ENCODE measurements at places on chromosomes 3 and 15. TPM values are rescaled to one million over a fixed set of nuclear protein-coding genes. Genes with fewer than 3 reads are reported as not detected.

NCEH1 gene
- 42.2 TPM for total RNA-seq

DAZL gene
- total RNA-seq, result not detected

GOLGA8G gene
- not detected for total RNA-seq

SLC15A2 gene
- total RNA-seq, result 1.4 TPM

TMOD2 gene
- 2.4 TPM for total RNA-seq

PSTPIP1 gene
- total RNA-seq, result 4.2 TPM

GOLGA6D gene
- total RNA-seq, result not detected

TP63 gene
- total RNA-seq, result not detected

C3orf22 gene
- total RNA-seq, result not detected

DNA sequence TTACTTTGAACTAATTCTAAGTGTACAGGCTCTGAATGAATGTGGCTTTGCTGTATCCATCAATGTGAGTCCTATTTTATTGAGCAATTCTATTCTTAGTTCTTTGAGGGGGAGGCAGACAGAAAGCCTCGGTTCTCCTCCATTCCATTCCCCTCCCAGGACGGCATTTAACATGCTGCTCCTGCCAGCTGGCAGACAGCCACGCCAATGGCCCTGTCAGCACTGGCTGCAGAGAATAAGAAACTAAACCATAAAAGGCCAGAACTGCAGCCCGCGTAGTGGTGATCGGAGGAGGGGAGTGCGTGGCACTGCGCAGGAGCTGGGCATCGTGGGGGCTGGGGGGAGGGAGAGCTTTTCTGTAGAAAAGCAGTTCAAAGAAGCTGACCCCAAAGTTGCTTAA, 76.0 kb upstream of the HACD2 start:
- DNase-seq, result peak; percentile 90

DNA sequence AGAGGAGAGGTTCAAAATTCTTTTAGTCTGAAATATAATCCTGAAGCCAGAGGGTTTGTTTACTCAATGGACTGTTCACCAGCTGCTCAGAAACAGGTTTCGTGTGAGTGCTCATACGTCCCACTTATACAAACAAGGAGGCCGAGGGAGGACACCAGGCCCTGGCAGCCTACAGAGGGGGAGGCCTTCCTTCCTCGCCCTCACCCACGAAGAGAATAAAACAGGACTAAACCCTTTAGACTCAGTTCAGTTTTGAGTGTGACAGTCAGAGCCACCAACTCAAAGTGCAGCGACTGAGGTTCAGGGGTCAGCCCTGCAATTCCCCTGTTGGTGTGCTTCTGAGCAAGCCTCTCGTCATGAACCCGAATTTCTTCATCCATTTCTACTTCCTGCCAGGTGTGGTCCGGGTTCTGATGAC, 17.3 kb downstream of the FAM174B start:
- no peak for DNase-seq

- no peak for DNase-seq
Measured at GRCh38 chr3:169082076-169082475, 581.4 kb downstream of the MECOM start.

DNA sequence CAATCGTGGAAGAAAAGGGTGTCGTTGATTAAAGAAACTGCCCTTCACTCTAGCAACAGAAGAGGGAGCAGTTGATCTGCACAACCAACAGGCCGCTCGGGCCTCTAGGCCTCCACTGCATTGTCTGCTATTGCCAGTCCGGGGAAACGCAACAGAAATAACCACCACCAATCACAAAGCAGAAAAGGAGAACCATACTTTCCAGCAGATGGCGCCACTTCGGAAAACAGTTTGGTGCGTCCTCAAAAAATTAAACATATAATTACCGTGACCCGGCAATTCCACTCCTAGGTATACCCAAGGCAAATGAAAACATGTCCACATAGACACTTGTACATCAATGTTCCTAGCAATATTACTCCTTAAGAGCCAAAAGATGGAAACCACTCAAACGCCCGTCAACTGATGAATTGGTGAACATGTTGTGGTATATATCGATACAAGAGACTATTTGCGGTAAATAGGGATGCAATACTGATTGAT, 154.1 kb downstream of the TJP1 start:
- DNase-seq, result peak; percentile 85

- no peak for DNase-seq
Measured at GRCh38 chr3:196218155-196218712, 1.9 kb downstream of the SLC51A start.

- no peak for DNase-seq
Measured at GRCh38 chr15:88657326-88658069, 18.7 kb downstream of the ISG20 start.

DNA sequence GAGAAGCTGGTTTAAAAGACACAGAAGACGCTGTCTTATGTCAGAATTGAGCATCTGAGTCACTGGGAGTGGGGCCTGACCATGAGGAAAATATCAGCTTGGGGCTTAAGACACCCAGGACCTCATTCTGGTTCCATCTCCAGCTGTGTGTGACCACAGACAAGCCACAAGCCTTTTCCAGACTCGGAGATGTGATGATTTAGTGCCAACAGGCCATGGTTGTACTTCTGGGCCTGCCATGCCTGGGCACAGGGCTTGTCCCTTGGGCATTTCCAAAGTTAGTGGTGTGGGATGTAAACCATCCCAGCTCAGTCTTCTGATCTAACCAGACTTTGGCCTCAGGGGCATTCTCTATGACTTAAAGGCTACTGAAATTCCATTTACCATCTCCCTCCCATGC, 269.8 kb downstream of the RYR3 start:
- no peak for DNase-seq

DNA sequence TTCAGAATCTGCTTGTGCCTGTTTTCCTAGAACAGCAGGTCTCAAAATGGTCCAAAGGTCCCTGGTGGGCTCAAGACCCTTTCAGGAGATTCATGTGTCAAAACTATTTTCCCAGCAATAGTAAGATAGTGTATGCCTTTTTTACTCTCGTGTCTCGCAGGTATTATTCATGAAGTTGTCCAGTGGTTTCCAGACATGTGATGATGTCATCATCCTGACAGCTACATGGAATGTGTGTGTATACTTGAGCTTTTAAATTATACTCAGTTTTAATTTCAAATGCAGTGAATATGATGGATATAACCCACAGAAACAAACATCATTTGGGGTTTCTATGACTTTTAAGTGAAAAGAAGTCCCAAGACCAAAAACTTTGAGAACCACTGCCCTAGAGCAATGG, 288.6 kb downstream of the NTRK3 start:
- no peak for DNase-seq

- DNase-seq, result no peak
Measured at GRCh38 chr3:122217901-122218300, 34.4 kb downstream of the CASR start.

DNA sequence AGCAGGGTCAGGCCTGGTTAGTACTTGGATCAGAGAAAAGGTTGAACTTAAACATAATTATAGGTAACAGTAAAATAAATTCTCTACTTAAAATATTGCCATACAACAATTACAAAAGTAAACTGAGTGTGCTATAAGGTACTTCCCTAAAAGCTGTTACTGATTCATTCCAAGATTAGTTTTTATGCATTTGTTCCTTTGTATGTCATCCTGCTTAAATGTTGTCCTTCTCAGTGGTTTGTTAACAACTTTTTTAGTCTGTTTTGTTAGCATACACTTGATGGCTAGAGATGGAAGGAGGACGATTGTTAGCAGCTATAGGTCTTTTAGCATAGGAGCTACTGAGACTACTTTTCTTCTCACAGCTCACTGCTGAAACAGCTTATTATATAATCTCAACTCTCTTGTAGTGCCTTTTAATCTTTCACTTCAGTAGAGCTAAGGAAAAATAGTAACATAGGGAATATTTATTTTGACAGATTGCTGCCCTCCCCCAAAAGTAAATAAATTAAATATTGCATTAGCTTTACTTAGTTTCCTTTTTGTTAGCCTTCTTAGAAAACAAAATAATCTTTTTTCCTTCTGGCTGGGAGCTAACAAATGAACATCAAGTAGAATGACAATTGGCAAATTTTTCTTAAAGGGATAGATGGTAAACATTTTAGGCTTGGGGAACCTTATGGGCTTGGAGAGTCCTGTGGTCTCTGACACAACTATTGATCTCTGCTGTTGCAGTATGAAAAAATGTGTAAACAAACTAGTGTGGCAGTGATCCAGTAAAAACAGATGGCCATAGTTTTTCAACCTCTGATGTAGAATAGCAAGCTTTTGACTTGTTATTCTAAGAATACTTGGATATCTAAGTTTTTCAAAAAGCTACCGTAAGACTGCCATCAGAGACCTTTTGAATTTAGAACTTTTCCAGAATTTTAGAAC, 39.5 kb downstream of the USP8 start:
- DNase-seq, result no peak

DNA sequence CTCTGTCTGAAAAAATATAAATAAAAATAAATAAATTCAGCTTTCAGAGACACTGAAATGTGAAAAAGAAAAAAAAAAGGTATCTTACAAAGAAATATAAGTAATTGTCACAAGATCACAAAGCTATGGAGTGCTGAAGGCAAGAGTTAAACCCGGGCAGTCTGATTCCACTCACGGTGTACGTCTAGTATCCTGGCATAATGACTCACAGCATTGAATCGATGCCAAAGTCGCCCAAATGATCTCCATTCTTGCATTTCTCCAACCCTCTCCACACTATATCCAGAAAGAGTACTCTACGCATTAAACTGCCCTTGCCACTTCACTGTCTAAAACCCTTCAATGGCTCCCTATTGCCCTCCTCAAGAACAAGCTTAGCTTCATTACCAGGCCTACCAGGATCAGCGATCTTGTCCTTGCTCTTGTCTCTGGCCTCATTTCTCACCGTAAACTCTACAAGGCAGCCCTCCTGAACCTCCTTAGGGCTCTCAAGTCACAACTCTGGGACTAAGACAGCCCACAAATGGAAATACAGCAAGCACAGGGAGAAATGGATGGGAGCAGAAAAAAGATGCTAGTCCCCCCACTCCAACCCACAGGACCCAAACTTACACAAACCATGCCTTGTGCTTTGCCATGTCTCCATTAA, 7.7 kb downstream of the SUCLG2 start:
- no peak for DNase-seq

DNA sequence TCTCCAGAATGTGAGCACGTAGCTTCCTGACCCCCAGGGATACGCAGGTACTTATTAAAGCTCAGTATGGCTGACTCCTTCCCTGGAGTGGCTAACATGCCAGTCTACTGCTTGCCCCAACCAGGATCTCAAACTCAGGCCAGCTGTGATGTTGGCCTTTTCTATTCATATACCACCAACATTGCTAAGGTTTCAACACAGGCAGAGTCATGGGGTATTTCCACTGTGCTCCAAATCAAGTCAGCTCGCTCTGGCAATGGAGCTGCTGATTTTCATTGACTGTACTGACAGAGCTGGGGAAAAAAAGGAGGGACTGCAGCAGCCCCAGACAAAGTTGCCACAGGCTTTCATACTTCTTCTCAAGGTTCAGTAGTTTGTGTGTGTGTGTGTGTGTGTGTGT, 87.0 kb downstream of the CFAP20DC start:
- DNase-seq, result no peak

DNA sequence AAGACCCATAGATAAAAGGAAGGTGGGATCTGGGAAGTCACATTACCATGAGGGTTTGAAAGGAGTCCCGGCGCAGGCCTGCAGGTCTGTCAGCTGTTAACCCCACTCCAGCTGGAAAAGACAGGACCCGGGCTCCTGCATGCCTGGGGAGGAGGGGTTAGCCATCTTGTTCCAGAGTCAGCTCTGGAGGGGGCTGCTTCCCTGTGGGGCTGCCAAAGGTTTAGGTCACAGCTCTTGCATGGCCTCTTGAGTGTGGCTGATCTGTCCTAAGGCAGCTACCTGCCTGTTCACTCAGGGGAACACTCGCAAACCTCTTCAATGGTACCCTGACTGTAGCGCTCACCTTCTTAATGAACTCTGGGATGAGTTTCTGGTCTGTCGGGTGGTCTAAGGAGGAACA, 104.5 kb downstream of the RFTN1 start:
- no peak for DNase-seq

- no peak for DNase-seq
Measured at GRCh38 chr3:168066882-168067281, 28.8 kb downstream of the GOLIM4 start.

GRCh38 chr3:128709038-128709437, 16.9 kb upstream of the RAB7A start:
- no peak for DNase-seq

DNA sequence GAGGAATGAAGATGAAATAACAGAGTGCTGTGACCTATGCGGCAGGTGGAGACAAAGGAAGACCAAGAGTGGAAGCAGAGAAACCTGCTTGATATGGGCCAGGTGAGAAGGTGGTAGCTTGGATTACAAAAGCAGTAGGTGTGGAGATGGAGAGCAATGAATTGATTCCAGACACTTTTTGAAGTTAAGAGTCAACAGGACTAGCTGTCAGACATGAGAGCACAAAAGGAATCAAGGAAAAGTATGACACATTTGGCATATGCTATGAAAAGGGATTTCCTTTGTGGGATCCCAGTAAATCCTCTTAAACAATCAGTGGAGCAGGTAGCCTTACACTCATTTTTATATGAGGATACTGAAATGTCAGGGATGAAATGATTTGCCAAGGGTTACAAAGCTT, 160.5 kb downstream of the GREM1 start:
- DNase-seq, result no peak

- DNase-seq, result no peak
Measured at GRCh38 chr3:185741586-185741985, 83.3 kb downstream of the IGF2BP2 start.

DNA sequence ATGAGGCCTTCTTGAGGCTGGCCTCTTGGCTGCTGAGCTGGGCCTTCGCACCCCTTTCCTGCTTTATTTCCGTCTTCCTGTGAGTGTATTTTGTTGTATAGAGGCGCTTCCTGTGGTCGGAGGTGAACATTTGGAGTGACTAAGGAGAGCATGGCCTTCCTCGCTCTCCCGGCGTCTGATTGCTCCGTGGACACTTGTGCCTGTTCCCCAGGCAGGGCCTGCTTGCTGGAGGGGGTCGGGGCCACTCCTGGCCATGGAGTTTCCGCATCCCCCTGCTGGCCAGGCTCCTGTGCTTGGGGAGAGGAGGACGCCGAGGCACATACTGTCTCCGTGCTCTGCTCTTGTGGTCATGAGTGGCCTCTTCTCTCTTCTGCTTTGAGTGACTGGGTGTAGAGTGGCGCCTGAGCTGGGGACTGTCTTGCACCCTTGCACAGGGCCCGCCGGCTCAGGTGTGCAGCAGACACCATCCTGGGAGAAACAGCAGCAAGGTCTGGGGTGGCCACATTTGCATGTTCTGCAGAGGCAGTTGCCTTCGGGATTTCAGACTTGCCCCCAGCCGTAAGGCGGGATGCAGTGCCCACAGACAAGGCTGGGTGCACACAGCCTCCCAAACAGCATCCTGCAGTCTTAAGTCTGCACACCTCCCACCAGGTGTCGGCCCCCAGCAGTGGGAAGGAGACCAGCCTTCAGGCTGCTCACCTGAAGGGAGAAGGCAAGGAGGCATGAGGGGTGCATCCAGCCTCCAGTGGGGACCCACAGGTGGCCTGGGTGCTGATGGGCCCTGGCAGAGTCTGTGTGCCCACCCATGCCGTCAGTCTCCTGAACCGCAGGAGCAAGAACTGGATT, 16.4 kb downstream of the KLF13 start:
- DNase-seq, result no peak

GRCh38 chr3:24769918-24770317, 275.3 kb upstream of the THRB start:
- DNase-seq, result no peak
